ENCODE measurements at places on chromosomes 6 and 20.

DNA sequence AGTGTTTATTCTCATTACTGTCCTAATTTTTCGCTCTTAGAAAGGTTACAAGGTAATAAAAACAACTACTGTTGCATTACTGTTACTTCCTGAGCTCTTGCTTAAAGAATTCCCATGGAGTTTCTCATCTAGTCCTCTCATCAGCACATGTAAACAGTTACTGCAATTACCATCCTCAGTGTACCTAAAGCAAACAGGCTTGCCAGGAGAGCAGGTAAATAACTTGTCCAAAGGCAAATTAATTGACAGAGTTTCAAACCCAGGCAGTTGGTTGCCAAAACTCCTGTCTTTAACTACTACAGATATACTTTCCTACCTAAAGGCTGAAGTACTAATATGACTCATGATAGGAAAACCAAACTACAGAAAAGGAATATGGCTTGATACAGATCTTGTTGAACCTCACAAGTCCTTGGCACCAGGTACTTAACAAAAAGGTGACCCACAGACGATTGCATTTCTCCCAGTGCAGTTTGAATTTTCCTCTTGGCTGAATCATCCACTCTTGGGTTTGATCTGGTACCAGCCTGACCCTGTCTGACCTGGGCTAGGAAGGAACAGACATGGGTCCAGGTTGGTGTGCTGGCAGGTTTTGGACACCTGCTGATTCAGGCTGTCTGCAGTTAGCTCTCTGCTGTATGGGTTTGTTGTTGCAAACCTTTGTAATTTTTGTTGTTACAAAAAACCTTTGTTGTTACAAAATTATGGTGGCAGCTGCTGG, 153.0 kb downstream of the CFAP61 start:
- DNase-seq, result no peak

- DNase-seq, result no peak
These were observed 1.2 kb downstream of the ELOVL2 start for GRCh38 chr6:11042750-11043377.

- no peak for DNase-seq
These were observed 18.9 kb downstream of the MKKS start for GRCh38 chr20:10415013-10415650.

DNA sequence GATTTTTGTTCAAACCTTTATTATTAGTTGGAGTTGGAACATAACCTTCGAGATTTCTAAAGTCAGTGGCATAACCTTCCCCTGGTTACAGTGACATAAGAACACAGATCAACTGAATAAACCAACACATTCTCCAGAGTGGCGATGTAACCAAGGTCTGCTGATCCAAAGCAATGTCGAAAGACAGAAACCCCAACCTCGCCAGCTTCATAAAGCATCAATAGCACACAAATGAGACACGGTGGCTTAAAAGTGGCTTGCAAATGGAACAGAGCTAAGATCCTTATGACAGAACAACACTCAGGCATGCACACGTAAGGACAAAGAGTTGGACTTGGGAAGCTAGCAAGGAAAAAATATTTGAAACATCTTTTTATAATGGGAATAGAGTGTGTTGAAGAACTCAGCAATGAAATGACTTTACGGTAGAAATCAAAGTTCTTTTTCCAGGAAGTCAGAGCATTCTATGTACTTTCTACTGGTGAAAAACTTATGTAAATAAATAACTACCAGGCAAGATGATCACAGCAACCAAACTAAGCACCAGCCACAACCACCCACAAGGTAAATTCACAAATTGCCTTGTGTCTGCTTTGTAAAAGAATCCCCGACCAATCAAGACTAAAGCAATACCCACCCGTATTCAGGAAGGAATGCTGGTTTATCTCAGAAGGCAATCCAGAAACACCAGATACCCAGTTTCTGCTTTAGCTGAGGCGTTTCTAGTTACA, 61.0 kb upstream of the NHSL1 start:
- DNase-seq, result no peak

DNA sequence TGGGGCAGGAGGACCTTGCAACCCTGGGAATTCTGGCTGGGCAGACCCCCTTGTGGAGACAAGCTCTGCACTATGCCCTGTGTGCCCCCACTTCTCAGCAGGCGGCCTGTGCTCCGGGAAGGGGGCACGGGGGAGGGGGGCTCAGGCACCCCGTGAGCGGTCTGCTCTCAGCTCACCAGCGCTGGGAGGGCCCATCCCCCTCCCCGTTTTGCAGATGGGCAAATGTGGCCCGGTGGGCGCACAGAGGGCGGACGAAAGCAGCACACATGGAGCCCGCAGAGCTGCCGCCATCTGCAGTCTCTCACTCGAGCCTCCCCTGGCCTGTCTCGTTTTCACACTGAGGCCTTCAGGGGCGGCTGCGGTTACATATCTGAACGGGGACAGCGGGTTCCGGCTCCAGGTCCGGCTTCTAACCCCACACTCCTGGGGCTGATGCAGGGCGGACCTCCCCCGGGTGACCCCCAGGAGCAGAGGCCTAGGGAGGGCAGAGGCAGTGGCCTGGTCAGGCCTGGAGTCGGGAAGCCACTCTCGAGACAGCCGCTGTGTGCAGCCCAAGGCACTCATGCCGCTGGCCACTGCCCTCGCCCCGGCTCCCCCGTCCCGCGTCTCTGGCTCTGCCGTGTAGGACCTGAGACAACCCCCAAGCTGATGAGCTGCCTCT, 13.9 kb downstream of the CHRNA4 start:
- DNase-seq, result no peak

GRCh38 chr20:59747671-59748515, 143.6 kb downstream of the PHACTR3 start:
- no peak for DNase-seq

DNA sequence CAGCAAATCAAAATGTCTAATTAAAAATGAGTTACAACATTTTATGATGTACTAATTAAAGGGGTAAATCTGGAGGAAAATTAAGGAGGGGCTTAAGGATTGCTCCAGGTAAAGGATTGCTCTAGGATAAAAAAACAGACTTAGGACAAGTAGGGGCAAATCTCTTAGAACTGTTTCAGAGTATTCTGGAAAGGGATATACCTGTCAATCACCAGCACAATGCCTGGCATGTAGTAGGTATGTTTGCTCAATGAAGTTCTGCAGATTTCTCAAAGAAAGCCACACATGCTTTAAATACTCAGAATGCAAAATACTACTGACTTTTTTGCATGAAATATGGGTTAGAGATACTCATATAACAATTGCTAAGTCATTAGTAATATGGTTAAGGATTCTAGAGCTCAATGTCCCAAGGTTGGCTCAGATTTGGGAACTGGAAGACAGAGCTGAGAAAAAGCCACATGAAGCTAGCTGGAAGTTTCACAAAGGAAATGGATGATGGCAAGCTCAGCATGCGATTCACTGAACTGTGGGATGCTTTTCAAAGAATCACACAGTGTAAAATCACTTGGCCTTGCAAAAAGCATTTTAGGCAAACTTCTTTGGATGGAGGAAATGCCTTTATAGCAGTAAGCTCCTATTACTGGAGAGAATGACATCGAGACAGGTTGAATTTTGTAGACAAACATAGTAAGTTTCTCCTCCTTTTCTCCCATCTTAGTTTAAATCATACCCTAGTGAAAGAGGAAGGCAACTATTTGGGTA, 72.8 kb downstream of the MAP3K5 start:
- DNase-seq, result no peak

- no peak for DNase-seq
These were observed 44.3 kb downstream of the KHDC1L start for GRCh38 chr6:73180763-73181619.

Data from activated T-cell treated with anti-CD3 and anti-CD28 coated beads for 1 hour (primary cell).